Neural crest cell (in vitro differentiated cells): ENCODE measurements at places on chromosomes 16 and 17.

DNA sequence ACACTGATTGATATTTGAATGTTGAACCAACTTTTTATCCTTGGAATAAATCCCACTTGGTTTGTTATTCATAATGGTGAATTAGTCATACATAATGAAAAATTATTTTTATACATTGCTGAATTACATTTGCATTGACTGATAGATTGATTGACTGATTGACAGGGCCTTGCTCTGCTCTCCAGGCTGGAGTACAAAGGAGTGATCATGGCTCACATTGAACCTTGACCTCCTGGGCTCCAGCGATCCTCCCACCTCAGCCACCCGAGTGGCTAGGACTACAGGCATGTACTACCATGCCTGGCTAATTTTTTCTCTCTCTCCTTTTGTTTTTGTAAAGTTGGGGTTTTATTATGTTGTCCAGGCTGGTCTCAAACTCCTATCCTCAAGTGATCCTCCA is 97.8 kb downstream of the ARHGAP44 start:
- peaks cover 4% of the 10 kb centered on the region for H3K4me1 ChIP-seq
- no peak overlapping the region for H3K4me3 ChIP-seq
- H3K27me3 ChIP-seq, result no peaks in the 10 kb centered on the region

- H3K4me3 ChIP-seq, result peak overlapping the region; percentile 69
- DNase-seq, result no peak
Observed at GRCh38 chr17:45896803-45897693, 2.7 kb downstream of the MAPT start.

DNA sequence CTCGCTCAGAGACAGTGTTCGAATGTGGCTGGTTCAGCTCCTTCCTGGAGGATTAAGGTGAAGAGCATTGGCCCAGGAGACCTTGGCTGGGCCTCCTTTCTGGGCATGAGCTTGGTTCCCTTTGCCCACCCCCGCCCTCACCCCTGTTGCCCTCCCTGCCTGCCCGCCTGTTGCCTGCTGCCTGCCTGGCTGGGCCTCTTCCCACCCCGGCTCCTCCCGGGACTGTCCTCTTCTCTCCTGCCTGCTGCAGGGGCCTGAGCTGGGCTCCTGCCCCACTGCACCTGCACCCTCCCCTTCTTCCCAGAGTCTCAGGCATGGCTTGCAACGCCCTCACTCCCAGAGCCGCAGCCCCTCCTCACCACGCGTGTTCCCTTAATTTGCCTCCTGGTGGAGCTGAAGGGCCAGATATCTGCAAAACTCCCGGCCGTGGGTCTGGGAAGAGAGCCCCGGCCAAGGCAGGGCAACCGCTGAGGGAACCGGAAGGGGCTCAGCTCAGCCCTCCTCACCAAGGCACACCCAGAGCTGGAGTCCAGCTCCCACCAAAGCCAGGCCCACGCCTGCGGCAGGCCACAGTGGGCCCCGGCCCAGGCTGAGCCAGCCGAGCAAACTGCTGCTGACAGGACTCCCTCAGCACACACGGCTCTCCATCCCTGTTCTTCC is 31.2 kb downstream of the MNT start:
- H3K36me3 ChIP-seq, result no peaks in the 10 kb centered on the region
- H3K27ac ChIP-seq, result peak overlapping the region; percentile 81
- no peak for DNase-seq
- H3K27me3 ChIP-seq, result no peaks in the 10 kb centered on the region

GRCh38 chr17:29613352-29613837 is 9.3 kb downstream of the CORO6 start:
- peaks cover 28% of the 10 kb centered on the region for H3K4me1 ChIP-seq
- H3K27me3 ChIP-seq, result peaks cover 42% of the 10 kb centered on the region

GRCh38 chr16:31219154-31219741 is 2.3 kb upstream of the PYDC1 start:
- no peak overlapping the region for H3K27ac ChIP-seq
- no peak overlapping the region for H3K4me3 ChIP-seq
- no peak for DNase-seq
- H3K4me1 ChIP-seq, result peaks cover 8% of the 10 kb centered on the region

DNA sequence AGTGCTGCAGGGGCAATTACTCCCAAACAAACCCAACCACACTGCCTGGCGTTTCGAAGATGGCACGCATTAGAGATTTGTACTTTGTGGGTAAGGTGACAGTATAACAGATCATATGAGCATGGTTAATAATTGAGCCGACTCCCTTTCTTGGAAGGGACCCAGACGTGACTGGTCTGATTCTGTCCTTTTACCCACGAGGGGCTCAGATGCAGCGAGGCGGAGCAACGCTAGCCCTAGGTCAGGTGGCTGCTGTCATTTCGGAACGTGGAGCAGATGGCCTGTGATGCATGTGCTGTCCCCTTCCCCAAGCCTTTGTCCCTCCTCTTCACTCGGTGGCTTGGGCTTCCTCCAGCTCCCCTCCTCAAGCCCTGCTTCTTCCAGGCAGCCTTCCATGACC is 84.2 kb downstream of the SNX29 start:
- no peak overlapping the region for H3K4me3 ChIP-seq
- H3K27me3 ChIP-seq, result no peaks in the 10 kb centered on the region
- DNase-seq, result no peak
- no peaks in the 10 kb centered on the region for H3K4me1 ChIP-seq
- peak overlapping the region; percentile 35 for H3K27ac ChIP-seq
- H3K36me3 ChIP-seq, result no peaks in the 10 kb centered on the region

DNA sequence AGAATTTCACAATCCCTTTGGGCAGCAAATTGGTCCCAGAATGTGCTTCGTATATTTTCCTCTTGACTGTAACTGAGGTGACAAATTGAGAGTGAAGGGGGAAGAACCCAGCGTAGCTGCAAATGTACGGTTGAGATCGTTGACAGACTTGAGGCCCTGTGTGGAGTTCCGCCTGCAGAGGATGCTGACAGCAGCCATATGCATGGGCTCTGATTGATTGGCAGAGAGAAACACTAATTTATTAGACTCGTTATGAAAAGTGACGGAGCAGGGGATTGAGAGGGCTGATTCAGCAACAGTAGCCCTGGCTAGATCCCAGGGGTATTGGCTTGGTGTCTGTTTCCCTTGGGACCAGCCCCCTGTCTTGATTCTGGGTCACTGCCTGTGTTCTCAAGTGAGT is 930.1 kb upstream of the EEF2KMT start:
- no peak overlapping the region for H3K27ac ChIP-seq
- no peaks in the 10 kb centered on the region for H3K36me3 ChIP-seq
- DNase-seq, result no peak
- no peak overlapping the region for H3K4me3 ChIP-seq
